ENCODE measurements at places on chromosomes 3 and 15.

- DNase-seq = no peak
Measured at GRCh38 chr15:68504681-68505170, 72.8 kb upstream of the ITGA11 start.

GRCh38 chr3:121096953-121097352 lies 188.9 kb downstream of the STXBP5L start:
- no peak for DNase-seq

GRCh38 chr15:71348597-71348996 lies 233.3 kb downstream of the THSD4 start:
- DNase-seq = no peak

GRCh38 chr3:58150810-58151199 lies 60.0 kb downstream of the DNASE1L3 start:
- no peak for DNase-seq

DNA sequence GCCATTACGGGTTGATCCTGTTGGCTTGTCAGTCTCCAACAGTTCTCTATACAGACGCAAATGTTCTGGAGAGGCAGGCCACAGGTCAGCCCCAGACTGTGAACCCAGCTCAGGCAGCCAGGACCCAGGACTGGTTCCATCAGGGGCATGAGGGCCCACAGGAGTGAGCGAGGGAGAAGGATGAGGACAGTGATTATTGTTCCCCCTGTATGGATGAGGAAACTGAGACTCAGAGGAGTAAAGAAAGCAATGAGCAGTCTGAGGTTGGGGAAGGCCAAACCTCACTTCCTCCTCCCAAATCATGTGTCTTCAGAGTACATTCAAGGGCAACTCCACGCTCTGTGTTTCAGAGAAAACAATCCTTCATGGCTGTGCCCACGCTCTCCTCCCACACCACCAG lies 121.9 kb downstream of the RPLP1 start:
- DNase-seq = no peak

DNA sequence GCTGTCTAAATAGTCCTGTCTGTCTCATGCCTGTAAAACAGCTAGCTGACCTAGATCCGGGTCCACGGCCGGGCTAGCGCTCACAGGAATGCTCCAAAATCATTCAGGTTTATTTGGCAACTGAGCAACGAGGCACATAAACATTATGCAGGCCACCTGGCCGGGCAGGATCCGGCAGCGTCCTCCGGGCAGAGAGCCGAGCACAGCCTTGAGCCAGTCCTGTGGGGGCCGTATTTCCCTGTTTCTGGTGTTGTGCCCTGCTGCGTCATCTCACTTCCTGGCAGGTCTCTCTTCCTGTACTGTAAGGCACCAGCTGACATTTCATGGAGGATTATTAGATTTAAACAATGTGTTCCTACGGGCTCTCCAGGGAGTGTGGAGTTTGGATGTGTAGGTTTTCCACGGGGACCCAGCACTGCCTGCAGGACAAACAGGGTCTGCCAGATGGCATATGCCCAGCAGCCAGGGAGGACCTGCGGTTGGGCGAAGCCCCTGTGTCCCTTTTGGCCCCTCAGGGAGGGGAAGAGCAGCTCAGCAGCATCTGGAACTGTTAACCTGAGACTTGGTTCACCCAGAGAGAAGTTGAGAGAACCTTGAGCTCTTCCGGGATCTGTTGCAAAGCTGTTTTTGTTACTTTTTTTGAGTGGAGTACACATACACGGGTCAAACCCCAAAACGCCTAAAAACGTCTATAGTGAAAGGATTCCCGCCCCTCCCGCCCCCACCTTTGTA lies 16.6 kb upstream of the LRRK1 start:
- no peak for DNase-seq

GRCh38 chr15:76439542-76439941 lies 103.0 kb downstream of the ISL2 start:
- no peak for DNase-seq

- no peak for DNase-seq
Measured at GRCh38 chr3:46867550-46867898, 4.3 kb upstream of the MYL3 start.

GRCh38 chr3:162764808-162765071 lies 1268.1 kb downstream of the OTOL1 start:
- no peak for DNase-seq

DNA sequence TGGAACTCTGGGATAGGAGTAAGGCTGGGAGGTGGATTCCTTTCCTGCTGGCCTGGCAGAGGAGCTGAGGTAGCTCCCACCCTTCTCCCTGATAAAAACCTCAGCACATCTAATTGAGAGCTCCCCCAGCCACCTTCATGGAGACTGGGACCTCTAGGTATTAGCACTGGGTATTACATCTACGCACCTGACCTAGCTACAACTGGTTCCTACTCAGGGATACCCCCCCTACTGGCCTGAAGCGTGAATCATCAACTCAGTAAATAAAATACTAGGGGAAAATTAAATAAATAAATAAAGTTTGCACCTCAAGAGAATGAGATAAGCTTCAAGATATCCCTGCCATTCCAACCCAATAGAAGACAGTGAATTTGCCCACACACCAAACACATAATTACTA lies 140.4 kb downstream of the NEK10 start:
- DNase-seq = no peak

DNA sequence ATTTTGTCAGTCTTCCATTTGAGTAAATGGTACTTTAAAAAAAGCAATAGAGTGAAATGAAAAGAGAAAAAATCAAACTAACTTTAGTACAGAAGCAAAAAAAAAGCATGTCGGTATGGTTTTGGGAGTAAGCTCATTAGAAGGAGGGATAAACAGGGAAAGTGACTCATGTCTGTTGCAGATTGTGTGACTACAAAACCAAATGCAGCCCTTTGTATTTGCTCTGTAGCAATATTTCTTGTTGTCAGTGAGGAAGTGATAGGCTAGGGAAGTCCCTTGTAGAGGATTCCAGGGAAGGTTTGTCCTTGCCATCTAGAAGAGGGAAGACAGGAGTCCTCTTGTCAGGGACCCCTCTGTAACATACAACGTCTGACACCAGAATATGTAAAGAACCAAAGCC lies 150.5 kb upstream of the POU1F1 start:
- DNase-seq = no peak

DNA sequence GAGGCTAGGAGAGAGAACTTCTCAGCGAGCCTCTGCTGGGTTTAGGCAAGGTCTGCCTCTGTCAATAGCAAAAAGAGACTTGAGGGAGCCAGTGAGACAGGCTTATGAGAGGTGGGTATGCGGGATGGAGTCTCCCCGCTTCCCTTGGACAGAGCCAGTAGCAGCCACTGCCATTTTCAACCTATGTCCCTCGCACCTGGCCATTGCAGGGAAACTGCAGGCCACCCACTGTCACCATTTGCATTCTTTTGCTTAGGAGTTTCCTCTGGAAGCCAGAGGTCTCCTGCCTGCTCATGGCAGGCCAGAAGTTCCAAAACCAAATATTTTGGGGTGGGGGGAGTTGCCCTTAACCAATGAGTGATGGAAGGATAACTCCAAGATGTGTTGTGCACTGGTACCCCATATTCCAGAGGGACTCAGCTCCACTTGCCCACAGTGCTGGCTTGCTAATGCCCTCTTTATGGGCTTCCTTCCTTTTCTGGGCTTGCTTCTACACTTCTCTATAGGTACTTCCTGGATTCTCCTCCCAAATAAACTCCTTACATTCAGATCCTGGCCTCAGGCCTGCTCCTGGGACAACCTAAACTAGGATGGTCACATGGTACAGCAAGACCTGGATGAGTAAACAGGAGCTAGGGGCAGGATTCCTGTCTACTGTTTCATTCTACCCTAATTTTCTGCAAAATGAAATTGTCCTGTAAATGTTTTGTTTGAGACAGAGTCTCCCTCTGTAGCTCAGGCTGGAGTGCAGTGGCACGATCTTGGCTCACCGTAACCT lies 108.9 kb upstream of the PROK2 start:
- no peak for DNase-seq

DNA sequence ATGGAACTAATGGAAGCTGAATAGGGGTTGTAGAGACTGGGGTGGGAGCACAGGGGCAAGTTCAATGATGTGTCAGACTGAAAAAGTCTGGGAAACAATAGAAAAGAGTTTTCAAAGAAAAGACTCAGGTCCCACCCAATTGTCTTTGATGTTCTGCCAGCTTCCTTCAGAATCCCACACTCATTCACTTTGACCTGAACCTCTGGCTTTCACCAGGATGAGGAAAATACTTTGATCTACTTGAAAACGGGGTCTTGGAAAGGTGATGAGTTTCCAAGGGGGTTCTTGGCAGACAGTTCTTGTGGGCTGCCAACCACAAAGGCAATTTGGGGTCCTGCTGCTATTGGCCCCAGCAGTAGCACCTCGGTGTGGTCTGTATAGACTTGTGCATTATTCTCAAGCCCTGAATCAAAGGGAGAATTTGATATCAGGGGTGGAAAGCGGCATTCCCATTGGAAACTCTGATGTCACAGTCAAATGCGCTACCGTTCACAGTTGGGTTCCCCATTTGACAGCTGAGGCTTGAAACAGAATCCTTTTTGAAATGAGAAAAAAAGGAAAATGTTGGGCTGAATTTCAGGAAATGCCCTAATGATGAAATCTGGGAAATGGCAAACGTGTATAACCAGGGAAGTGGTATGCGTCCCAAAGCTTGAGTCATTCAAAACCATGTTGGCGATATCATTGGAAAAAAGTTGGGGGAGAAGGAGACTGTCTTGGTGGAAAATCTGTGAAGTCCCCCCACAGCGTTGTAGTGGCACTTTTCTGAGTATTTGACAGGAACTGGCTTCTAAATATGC lies 229.2 kb upstream of the LRTM1 start:
- DNase-seq = no peak

DNA sequence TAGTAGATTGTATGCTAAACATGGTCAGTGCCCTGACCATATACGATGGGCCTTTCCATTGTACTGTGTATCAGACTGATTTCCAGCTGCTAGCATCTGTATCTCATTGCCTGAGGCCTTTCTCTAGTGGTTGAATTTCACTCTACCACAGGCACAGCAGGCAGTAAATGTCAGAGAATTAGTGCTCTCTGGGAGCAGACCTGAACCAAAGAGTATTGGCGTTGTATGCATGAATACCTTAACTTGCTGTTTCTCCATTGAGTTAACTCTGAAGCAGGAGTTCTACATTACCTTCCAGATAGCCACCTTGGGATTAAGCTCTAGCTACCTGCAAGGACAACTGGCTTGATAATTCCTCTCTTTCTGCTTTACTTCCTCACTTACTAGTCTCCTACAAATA lies 439.2 kb upstream of the EPHA3 start:
- DNase-seq = no peak

- DNase-seq = no peak
Measured at GRCh38 chr3:143295201-143296080, 175.9 kb downstream of the CHST2 start.

GRCh38 chr3:75171630-75172230 lies 492.4 kb upstream of the FRG2C start:
- DNase-seq = no peak

DNA sequence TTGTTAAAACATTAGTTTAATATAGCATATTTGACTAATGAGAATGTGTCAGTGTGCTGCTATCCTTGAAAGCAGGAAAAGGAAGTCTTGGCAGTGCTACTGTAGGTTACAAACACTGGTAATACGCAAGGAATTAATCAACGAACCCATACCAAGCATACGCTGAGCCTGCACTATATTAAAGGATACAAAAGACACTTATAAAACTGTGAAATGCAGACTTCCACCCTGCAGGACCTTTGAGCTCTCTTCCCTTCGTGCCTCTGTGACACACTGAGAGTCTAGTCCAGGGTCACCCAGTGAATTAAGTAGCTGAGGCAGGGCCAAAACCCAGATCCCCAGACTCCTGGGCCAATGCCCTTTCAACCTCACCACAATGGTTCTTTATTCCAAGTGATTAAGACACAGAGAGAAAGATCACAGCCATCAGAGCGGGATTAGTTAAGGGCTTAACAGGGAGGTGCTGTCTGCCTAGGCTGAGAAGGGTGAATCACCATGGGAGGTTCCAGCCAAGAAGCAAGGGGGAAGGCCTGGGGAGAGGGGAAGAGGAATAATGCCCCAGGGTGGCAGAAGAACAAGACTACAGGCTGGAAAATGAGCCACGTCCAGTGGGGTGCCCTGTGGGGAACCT lies 6.8 kb downstream of the ANXA2 start:
- no peak for DNase-seq

- DNase-seq = no peak
Measured at GRCh38 chr3:130789782-130790322, 43.2 kb upstream of the PIK3R4 start.

- no peak for DNase-seq
Measured at GRCh38 chr15:59400103-59400813, 27.6 kb upstream of the MYO1E start.

- DNase-seq = no peak
Measured at GRCh38 chr3:56610669-56611335, 53.8 kb downstream of the CCDC66 start.

DNA sequence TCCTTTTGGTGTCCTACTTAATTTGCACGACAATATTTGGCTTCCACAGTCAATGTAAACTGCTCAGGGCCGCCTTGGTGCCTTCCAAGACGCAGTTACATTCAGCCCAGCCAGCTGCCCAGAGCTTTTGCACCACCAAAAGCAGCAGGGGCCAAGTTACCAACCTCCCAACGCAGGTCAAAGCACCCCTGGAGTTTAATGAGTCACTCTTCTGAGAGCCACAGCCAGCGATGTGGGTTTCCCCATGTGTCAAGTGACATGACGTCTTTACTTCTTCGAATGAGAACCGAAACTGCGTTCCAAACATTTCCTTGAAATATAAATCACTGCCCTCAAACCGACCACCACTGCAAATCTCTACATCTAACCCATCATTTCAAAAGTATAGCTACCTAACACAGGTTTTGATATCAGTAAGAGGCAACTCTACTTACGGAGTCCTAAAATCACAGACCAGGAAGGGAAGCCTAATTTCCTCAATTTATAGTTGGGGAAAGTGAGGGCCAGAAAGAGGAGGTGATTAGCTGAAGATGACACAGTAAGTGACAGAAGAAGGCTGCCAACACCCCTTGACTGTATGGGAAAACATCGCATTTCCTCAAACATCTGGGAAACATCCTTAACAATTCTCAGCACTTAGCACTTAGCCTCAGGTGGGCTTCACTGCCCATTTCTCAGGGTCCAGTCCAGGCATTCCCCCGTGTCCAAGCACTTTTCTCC lies 24.5 kb downstream of the MB21D2 start:
- DNase-seq = no peak

DNA sequence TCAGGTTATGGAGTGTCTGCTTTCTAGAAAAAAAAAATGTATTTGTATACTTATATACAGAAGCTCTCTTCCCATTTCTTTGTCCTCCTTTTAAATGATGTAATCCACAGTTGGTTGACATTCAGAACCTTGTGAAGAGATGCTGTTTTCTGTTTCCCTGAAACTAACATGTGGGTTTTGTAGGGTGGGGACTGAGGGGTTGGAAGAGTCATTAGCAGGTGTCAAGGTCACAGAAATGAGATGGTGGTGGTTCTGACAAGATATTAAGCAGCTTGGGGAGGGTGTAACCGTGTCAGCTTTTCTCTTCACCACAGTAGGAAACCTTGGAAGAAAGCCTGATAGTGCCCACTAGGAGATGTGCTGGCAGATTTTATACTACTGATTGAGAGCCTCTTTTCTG lies 2.4 kb downstream of the RASA2 start:
- no peak for DNase-seq

DNA sequence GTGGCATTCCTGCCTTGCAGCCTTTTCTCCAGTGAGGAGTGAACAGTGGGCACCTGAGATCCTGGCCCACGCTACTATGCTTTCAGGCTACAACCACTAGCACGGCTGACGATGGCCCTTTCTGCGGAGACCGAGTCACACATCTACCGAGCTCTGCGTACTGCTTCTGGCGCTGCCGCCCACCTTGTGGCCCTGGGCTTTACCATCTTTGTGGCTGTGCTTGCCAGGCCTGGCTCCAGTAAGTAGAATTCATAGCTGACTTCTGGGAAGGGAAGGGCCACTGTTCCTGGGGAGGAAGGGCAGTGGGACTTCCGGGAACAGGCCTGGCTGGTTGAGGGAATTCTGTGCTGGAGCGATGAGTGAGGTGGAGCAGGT lies 648 bp downstream of the CYB561D2 start:
- no peak for DNase-seq

Measured in HuH-7.5 (cell line).